ENCODE measurements at places on chromosomes 5 and 9.

- DNase-seq = no peak
These were observed 2.1 kb downstream of the ECSCR start for GRCh38 chr5:139460455-139460854.

DNA sequence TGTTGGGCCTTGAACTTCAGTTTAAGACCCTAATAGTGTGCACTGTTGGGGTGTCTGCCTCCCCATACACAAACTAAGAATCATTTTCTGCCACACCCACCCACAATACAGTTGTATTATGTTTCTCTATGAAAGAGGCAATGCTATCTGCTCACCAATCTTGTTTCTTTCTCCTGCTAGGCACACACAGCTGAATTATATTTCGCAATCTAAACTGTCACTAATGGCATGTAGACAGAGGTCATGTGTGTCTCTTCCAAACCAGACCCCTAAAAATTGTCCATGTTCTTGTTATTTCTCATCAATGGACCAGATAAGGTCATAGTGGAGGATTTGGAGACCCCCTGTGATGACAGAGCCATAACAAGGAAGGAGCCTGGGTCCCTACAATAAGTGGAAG, 57.3 kb downstream of the RIGI start:
- DNase-seq = peak; percentile 12

- no peak for DNase-seq
These were observed 84.0 kb downstream of the RAB3C start for GRCh38 chr5:58666598-58667581.

DNA sequence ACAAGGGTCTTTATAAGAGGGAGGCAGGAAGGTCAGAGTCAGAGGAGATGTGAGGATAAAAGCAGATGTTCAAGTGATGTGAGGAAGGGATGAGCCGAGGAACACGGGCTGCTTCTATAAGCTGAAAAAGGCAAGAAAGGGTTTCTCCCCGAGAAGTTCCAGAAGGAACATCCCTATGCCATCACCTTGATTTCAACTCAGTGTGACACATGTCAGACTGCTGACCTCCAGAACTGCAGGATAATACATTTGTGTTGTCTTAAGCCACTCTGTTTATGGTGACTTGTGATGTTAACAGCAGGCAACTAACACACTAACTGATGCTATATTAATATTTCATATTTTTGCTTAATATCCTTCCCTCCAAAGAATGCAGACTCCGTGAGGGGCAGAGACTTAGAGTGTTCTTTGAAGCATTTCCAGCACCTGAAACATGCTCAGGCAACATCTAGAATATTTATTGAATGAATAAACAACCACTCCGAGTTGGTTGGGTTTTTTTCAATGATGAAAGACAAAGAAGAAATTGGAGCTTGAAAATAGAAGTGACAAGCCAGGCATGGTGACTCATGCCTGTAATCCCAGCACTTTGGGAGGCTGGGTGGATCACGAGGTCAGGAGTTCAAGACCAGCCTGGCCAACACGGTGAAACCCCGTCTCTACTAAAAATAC, 77.6 kb upstream of the ADRA1B start:
- DNase-seq = no peak

DNA sequence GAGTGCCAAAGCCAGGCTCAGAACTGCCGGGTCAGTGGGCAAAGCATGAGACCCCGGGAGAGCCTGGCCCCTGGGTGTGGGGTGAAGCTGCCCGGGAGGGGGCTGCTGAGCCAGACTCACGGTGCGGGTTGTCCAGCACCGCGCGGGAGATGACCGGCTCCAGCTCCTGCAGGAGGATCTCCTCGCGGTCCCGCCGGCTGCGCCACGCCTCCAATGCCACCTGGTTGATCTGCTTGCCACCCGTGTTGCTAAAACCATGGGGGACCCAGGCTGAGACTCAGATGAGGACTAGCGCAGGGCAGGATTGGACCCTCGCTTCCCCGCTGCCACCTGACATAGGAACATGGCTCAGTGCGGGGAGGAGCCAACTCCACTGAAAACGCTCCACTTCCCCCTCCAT, 2.6 kb downstream of the TOR2A start:
- DNase-seq = no peak

DNA sequence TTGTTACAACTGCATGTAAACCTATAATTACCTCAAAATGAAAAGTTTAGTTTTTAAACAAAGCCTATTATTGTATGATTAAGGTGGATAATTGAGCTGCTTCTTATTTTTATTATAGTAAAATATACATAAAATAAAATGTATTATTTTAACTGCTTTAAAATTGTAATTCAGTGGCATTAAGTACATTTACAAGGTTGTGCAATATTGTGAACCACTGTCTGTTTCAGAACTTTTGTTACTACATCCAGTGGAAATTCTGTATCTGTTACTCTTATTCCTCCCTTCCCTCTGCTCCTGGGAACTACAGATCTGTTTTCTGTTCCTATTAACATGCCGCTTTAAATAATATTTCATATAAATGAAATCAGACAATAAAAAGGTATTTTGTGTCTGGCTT, 37.1 kb downstream of the ITGA1 start:
- no peak for DNase-seq

GRCh38 chr5:26894719-26895263, 143.6 kb downstream of the CDH9 start:
- peak; percentile 16 for DNase-seq

DNA sequence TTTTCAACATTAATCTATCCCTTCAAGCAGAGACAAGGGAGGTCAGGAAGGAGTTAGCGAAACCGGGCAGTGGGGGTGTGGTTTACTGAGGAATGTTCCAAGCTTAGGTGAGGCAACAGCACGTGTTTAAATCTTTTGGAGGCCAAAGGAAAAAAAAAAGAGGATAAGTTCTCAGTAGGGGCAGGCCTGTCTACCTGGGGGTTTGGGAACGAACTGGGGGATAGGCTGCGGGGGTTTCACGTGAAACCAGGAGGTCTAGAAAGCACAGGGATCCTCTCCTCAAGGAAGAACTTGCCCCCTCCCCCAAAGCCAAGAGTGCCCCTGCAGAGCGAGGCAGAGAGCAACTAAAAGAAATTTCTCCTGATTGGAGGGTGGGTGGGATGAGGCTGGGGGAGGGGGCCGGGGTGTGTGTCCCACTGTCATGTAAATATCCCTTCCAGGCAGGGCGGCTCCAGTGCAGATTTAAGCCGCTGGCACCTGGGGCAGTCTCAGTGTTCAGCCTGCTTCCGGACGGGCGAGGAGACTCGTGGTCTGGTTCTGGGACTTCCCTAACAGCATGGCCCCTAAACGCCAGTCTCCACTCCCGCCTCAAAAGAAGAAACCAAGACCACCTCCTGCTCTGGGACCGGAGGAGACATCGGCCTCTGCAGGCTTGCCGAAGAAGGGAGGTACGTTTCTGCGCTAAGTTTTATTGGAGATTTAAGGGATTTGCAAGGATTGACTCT, 5.5 kb upstream of the SET start:
- peak; percentile 55 for DNase-seq

GRCh38 chr9:35906923-35907699, 1.1 kb downstream of the HRCT1 start:
- DNase-seq = peak; percentile 31

- DNase-seq = no peak
These were observed 63.1 kb upstream of the NREP start for GRCh38 chr5:111820072-111820471.

- no peak for DNase-seq
These were observed 247.1 kb downstream of the EBF1 start for GRCh38 chr5:158852622-158853021.

DNA sequence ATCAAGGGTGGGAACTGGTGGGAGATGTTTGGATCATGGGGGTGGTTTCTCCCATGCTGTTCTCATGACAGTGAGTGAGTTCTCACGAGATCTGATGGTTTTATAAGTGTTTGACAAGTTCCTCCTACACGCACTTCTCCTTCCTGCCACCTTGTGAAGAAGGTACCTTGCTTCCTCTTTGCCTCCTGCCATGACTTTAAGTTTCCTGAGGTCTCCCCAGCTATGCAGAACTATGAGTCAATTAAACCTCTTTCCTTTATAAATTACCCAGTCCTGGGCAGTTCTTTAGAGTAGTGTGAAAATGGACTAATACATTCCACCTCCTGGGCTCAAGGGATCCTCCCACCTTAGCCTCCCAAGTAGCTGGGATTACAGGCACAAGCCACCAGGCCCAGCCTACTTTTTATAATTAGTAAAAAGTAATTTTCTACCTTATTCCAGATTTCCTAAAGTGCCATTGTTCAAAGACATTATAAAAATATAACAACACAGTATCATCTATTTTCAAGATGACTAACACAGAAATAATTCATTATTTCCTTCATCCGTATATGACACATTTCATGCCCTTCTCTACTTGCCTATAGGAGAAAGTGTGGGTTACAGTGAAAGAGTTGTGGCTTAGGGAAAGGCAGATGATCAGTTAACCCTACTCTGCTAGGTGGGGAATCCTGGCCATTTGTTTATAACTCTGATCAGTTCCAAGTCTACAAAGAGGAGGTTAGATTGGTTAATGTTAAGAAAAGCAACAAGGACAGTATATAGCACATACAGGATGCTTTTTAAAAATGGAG, 99.9 kb downstream of the TTC39B start:
- DNase-seq = no peak

GRCh38 chr9:95815133-95815532, 60.4 kb upstream of the ERCC6L2 start:
- no peak for DNase-seq

GRCh38 chr9:34591248-34591916, 1.9 kb upstream of the CNTFR start:
- peak; percentile 90 for DNase-seq

GRCh38 chr5:67910546-67910945, 305.0 kb upstream of the PIK3R1 start:
- DNase-seq = no peak

GRCh38 chr5:63127054-63127453, 548.4 kb downstream of the LRRC70 start:
- DNase-seq = no peak

GRCh38 chr5:141680751-141681201, 1.3 kb downstream of the ARAP3 start:
- no peak for DNase-seq

DNA sequence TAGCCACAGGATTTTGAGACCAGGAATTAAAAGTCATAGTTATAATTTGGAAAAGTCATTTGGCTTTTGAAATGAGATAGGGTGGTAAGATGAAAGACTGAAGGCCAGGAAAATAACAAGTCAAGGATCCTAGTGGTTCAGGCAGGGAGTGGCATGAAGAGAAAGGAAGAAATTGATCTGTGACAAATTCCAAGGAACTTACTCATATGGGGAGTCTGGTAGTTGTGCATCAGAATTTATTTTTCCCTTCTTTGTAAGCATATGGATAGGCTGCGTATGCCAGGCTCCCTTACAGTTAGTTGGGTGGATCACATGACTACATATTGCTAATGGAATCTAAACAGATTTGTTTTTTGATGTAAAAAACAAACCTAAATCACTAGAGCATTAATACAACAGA, 21.0 kb downstream of the ISL1 start:
- DNase-seq = no peak

All from trophoblast cell (in vitro differentiated cells and primary cell).